Breast epithelium (tissue), 4 donors: ENCODE measurements at places on chromosomes 4 and X. TPM values are rescaled to one million over a fixed set of nuclear protein-coding genes. Genes with fewer than 3 reads are reported as not detected.
A peak's percentile ranks its signal among the peaks of the same experiment; 100 is the strongest.

DNA sequence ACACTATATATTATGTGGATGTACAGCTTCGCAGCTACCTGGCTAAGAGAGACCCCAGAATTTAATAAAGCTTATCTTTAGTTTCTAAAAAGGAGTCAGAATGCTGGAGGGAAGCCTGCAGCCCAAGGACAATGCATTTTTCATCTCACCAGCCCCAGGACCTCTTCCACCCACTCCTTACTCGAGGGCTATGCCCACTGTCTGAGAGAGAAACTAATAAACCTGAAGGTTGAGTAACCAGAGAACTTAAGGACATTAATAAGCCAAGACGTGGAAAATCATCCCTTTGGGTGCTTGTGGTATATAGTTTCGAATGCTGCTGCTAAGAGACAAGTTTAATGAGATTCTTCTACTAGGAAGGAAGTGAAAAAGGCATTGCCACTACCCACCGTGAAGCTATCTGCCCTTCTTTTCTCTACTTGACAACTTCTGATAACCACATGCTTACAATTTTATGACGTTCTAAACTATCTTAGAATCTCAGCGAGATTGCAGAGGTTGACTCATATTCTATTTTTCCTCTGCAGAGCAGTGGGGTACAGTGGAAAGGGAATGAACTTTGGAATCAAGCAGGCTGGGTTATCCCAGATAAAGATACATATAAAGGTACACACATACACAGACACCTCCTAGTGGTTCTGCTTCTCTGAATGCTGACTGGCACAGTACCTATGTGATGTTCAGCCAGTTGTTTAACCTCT, 3.3 kb downstream of the RELL1 start:
- peak overlapping the region; percentile 22 for H3K27ac ChIP-seq
- H3K36me3 ChIP-seq = no peaks in the 10 kb centered on the region
- H3K4me3 ChIP-seq = no peak overlapping the region
- DNase-seq = no peak

DNA sequence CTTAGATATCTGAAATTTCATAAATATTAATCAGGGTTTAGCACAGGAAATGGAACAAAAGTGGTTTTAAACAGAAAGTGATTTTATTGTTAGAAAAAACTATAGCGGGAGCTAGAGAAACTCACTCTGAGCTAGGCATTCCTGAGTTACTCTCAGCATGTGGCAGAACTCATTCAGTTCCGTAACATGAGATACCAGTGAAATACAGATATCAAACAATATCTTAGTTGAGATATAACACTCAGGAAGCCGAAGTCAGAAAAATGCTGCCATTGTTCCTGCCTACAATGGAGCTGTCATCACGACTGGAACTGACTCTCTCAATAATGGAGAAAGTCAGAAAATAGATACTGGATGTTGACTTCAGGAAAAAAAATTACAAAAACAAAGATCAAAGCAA, 1428.7 kb downstream of the PCDH18 start:
- no peak overlapping the region for H3K27ac ChIP-seq
- DNase-seq = no peak
- H3K4me1 ChIP-seq = no peaks in the 10 kb centered on the region

DNA sequence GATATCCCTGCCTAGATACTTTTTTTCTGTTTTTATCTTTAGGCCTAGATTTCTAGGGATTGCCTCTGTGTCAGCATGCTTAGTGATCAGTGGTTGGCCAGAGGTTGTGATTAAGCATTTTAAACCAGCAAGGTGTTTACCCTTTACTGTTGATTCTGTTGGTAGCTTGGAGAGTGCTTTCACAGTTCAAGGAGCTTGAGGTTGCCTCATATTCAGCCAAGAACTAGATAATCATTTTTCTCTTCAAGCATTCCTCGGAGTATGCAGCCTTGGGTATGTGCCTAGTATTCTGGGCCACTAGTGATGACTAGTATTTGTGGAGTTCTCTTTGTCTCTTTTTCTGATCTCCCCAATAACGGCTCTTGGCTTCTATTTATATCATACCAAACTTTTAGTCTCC, 20.4 kb downstream of the APOOL start:
- no peaks in the 10 kb centered on the region for H3K36me3 ChIP-seq
- no peaks in the 10 kb centered on the region for H3K4me1 ChIP-seq
- DNase-seq = no peak
- no peak overlapping the region for H3K4me3 ChIP-seq

GRCh38 chr4:47084795-47085194, 53.4 kb downstream of the GABRB1 start:
- DNase-seq = no peak
- H3K36me3 ChIP-seq = no peaks in the 10 kb centered on the region
- no peaks in the 10 kb centered on the region for H3K4me1 ChIP-seq
- no peak overlapping the region for H3K4me3 ChIP-seq
- H3K27ac ChIP-seq = no peak overlapping the region

DNA sequence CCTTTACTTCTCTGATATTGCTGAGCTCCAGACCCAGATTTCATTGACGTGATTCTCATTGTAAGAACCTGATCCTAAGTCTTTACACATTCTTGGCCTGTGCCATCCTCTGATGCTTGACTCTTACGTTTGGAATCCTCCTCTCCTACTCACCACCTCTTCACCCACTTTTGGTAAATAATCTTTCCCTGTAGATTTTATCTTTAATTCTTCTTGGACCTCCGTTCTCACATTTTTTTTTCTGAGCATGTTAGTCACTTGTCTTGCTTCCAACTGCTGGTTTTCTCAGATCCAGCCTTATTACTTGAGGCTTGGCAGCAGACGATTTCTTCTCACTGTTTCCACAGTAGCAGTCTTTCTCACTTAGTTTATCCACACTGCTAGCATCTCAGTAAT, 12.4 kb upstream of the SH3RF1 start:
- no peak overlapping the region for H3K4me3 ChIP-seq
- no peaks in the 10 kb centered on the region for H3K36me3 ChIP-seq
- no peaks in the 10 kb centered on the region for H3K27me3 ChIP-seq
- H3K4me1 ChIP-seq = no peaks in the 10 kb centered on the region

DNA sequence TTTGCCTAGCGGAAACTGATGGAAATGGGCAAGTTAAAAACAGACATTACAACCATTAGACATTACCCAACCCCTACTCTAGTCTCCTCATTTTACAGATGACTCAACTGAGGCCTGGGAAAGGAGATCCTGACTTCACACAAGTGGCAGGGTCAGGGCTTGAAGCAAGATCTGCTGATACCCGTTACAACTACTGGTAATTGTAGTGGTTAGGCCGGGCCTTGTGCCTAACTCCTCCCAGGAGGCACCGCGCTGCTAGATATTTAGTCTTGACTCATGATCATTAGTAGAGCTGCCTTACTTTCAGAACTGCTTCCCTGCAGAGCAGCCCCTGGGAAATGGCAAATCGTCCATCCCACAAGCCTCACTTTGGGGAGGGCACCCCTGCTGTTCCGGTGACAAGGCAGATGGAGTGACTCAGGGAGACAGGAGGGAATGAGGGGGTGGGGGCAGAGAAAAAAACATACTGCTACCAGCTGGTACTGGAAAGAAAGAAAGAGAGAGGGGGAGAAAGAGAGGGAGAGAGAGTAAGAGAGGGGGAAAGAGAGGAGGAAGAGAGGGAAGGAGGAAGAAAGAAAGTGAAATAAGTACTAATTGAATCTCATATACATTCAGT, 12.2 kb downstream of the ARHGEF6 start:
- H3K27me3 ChIP-seq = no peaks in the 10 kb centered on the region
- H3K36me3 ChIP-seq = no peaks in the 10 kb centered on the region
- H3K4me1 ChIP-seq = no peaks in the 10 kb centered on the region
- DNase-seq = no peak

- H3K36me3 ChIP-seq = no peaks in the 10 kb centered on the region
- H3K27me3 ChIP-seq = no peaks in the 10 kb centered on the region
- H3K4me1 ChIP-seq = no peaks in the 10 kb centered on the region
- no peak overlapping the region for H3K27ac ChIP-seq
These were observed 101.3 kb downstream of the DCHS2 start for GRCh38 chr4:154390324-154390723.

DNA sequence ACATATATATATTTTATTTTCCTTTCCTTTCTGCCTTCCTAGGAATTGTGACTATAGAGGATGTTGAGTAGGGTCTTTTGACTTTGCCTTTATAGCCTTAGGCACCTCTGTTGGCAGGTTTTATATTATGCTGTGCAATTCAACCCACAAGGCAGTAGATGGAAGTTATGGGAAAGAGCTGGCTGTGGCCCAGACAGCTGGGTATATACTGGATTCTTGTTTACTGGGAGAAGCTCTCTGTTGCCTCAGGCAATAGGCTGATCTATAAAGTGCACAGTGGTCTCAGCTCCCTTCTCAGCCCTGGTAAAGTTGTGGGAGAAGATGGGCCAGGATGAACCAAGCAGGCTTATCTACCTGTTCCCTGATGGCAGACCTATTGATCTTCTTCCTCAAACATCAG, 342.0 kb downstream of the GBA3 start:
- no peaks in the 10 kb centered on the region for H3K27me3 ChIP-seq
- H3K4me3 ChIP-seq = no peak overlapping the region
- no peak for DNase-seq
- H3K36me3 ChIP-seq = no peaks in the 10 kb centered on the region
- no peak overlapping the region for H3K27ac ChIP-seq
- no peaks in the 10 kb centered on the region for H3K4me1 ChIP-seq

DNA sequence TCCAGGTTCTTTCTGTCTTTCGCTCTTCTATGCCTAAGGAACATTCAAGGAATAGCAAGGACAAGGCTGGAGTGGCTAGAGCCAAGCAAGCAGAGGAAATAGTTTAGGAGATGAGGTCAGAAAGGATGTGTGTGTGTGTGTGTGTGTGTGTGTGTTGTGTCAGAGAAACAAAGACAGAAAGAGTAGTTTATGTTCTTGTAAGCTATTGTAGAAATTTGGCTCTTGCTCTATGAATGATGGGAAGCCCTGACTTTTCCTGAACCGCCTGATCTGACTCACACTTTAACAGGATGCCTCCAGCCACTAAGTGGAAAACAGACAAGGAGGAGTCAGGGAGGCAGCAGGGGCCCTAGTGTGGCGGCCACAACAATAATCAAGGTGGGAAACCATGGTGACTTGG, 39.7 kb downstream of the LGI2 start:
- no peaks in the 10 kb centered on the region for H3K27me3 ChIP-seq
- no peak overlapping the region for H3K27ac ChIP-seq
- H3K4me1 ChIP-seq = no peaks in the 10 kb centered on the region
- H3K36me3 ChIP-seq = no peaks in the 10 kb centered on the region

DNA sequence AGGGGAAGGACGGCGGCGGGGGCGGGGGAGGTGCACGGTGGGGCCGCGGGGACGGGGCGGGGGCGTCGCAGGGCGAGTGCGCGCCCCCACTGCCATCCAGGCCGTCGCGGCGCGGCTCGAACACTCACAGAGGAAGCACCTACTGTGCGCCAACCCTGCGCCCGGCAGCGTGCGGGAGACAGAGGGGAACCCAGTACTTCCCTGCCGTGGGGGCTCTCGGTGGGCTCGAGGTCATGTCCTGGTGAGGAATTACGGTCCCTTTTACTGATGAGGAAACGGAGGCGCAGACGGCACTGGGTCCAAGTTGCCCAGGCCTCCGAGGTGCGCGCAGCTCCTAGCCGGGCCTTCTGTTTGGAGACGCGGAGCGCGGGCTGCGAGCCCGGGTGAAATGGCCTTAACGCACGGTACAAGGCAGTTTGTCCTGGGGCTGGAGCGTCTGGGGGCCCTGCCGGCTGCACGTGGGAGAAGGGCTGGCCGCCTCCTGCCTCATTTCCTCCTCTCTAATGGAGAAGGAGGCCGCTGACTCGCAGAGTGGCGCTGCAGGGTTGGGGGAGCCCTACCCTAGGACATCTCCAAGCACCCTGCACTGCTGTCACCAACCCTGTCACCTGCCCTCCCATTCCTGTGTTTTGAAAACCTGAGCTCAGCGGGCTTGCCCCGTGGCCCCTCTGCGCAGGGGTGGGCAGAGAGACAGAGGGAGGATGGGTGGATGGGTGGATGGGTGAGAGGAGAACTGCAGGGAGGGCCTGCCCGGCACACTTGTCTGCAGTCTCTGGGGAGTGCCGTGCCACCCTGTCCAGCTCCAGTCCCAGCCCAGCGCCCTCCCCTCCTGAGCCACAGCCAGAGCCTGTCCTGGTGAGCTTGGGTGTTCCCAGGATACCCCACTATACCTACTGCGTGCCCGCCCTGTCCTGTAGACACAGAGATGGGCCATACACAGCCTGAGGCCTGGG, 106.0 kb downstream of the ADRA2C start:
- H3K4me3 ChIP-seq = no peak overlapping the region
- no peaks in the 10 kb centered on the region for H3K36me3 ChIP-seq
- no peak for DNase-seq
- no peak overlapping the region for H3K27ac ChIP-seq

GRCh38 chr4:3074846-3075651, 568 bp downstream of the HTT start:
- H3K4me3 ChIP-seq = peak overlapping the region; percentile 99
- H3K27ac ChIP-seq = peak overlapping the region; percentile 92
- no peaks in the 10 kb centered on the region for H3K36me3 ChIP-seq
- peak; percentile 65 for DNase-seq
- no peaks in the 10 kb centered on the region for H3K27me3 ChIP-seq

DNA sequence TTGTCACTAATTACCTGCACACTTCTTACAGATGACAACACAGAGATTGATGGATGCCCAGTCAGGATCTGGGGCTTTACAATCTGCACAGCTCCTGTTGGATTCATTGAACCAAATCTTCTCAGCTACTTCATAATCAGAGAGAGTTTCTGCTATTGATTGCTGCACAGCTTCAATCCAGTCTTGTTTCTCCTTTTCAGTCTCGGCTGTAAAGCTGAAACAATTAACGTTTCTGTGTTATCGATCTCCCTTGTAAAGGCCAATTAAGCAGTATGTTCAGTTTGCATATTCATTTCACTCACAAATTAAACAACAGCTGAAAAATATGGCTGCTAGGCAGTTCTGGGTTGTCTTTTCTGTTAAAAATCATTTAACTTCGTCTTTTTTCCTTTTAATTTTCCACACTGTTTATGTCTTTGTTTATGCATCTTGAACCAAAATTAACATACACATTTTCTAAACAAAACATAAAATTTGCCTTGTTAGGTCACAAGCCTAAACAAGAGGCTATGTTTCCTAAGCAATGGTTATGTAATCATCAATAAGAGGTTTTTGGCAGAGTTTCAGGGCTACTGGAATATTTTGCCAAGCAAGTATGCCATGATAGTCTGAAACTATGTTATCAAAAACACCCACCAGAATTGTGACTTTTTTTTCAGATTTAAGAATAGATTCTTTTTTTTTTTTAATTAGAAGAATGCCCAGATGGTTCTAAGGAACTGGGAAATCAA, 79.2 kb downstream of the ARAP2 start:
- H3K36me3 ChIP-seq = no peaks in the 10 kb centered on the region
- no peaks in the 10 kb centered on the region for H3K27me3 ChIP-seq
- no peak overlapping the region for H3K4me3 ChIP-seq
- H3K4me1 ChIP-seq = no peaks in the 10 kb centered on the region

GRCh38 chr4:87953826-87954225, 21.7 kb upstream of the SPP1 start:
- H3K27me3 ChIP-seq = no peaks in the 10 kb centered on the region
- peaks cover 6% of the 10 kb centered on the region for H3K4me1 ChIP-seq
- no peak overlapping the region for H3K27ac ChIP-seq
- H3K36me3 ChIP-seq = no peaks in the 10 kb centered on the region
- DNase-seq = no peak

The FRMPD4 gene
- total RNA-seq = under 0.01 TPM

The STPG2 gene
- 3.8 TPM for total RNA-seq

The NAP1L2 gene
- 5.3 TPM for total RNA-seq

The EVC gene
- 27.5 TPM for total RNA-seq

The TMPRSS11E gene
- total RNA-seq = 1.3 TPM

The GC gene
- total RNA-seq = not detected

The MAP7D2 gene
- total RNA-seq = 1.3 TPM
